ENCODE measurements at places on chromosomes 16 and 17. TPM values are rescaled to one million over a fixed set of nuclear protein-coding genes. Genes with fewer than 3 reads are reported as not detected.
A peak's percentile ranks its signal among the peaks of the same experiment; 100 is the strongest.

DNA sequence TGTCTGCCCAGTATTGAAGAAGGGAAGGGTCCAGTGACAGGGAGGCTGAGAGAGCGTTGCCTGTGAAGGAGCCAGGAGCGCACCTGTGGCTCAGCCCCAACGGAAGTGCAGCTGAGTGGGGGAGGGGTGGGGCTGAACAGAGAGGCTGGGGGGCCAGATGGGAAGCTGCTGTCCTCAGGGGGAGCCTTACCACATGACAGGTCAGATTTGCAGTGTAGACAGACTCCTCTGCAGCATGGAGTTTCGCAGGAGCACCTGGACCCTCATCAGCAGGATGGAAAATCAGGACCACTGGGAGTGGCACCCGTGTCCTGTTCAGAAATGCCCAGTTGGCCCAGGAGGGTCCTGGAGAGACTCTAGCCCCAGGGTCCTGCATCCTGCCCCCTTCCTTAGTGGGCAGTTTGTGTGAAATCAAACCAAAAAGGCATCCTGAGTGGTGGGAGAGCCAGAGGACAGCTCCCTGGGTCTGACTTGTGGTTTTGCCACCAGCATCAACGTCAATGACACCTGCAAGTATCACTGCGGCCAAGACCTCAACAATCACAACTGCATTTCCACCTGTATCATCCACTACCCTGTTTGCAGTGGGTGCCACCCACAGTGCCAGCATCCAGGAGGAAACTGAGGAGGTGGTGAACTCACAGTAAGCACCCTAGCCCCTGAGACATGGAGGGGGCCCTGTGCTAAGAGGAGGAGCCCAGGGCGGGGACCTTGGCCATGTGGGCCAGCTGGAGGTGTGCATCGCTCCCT, 7.8 kb downstream of the CD300A start:
- H3K27me3 ChIP-seq, result no peaks in the 10 kb centered on the region
- H3K4me3 ChIP-seq, result peak overlapping the region; percentile 30
- H3K4me1 ChIP-seq, result peaks cover 54% of the 10 kb centered on the region
- peaks cover 84% of the 10 kb centered on the region for H3K36me3 ChIP-seq
- no peak overlapping the region for H3K27ac ChIP-seq

- no peak overlapping the region for H3K4me3 ChIP-seq
- H3K36me3 ChIP-seq, result peaks cover 11% of the 10 kb centered on the region
- peaks cover 39% of the 10 kb centered on the region for H3K4me1 ChIP-seq
These were observed 232.5 kb downstream of the MSI2 start for GRCh38 chr17:57488856-57489255.

- no peaks in the 10 kb centered on the region for H3K36me3 ChIP-seq
- no peaks in the 10 kb centered on the region for H3K27me3 ChIP-seq
- no peak for DNase-seq
- no peak overlapping the region for H3K4me3 ChIP-seq
- peaks cover 3% of the 10 kb centered on the region for H3K4me1 ChIP-seq
These were observed 75.2 kb upstream of the HSBP1 start for GRCh38 chr16:83732536-83732935.

GRCh38 chr16:67112591-67113399, 3.1 kb downstream of the PHAF1 start:
- peaks cover 8% of the 10 kb centered on the region for H3K36me3 ChIP-seq
- no peak overlapping the region for H3K4me3 ChIP-seq
- no peaks in the 10 kb centered on the region for H3K27me3 ChIP-seq

- H3K36me3 ChIP-seq, result no peaks in the 10 kb centered on the region
- no peaks in the 10 kb centered on the region for H3K4me1 ChIP-seq
- DNase-seq, result no peak
- H3K27me3 ChIP-seq, result peaks cover 21% of the 10 kb centered on the region
- no peak overlapping the region for H3K4me3 ChIP-seq
- H3K27ac ChIP-seq, result no peak overlapping the region
These were observed 98.5 kb downstream of the SOX9 start for GRCh38 chr17:72219137-72219823.

SPN gene
- total RNA-seq, result 258 TPM

BAHCC1 gene
- 0.91 TPM for total RNA-seq
